CD4-positive, alpha-beta T cell treated with Interleukin-15 for 4 hours (primary cell): ENCODE measurements at places on chromosomes 7 and 10.

DNA sequence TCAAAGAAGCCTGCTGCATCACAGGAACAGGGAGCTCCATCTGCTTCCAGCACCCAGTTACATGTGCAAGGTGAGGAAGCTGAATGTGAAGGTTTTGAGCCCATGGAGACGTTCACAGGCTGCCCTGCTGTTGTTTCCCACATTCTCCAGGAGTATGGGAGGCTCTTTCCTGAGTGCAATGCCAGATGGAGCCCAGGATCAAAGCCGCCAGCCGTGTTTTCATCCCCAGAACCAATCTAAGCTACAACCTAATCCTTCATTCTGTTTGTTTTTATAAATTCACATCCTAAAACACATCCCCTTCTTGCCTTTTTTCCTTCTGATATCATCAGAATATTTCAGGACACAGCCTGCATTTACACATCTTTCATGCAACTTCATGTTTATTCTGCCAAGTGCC lies 98.9 kb upstream of the PRR15 start:
- no peak for DNase-seq

DNA sequence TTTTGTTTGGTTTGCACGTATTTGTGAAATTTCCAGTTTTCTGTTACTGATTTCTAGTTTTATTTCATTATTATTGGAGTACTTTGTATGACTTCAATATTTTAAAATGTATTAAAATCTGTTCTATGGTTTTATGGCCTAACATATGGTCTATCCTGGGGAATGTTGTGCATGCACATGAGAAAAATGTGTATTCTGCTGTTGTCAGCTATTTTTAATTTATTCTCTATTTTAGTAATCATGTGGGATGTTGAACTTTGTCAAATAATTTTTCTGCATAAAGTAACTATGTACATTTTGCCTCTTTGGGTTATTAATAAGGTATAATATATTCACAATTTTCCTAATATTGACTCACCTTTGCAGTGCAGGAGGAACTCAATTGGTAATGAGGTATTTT lies 46.7 kb downstream of the EBLN1 start:
- no peak for DNase-seq

GRCh38 chr10:63094405-63094804 lies 38.7 kb upstream of the NRBF2 start:
- no peak for DNase-seq

DNA sequence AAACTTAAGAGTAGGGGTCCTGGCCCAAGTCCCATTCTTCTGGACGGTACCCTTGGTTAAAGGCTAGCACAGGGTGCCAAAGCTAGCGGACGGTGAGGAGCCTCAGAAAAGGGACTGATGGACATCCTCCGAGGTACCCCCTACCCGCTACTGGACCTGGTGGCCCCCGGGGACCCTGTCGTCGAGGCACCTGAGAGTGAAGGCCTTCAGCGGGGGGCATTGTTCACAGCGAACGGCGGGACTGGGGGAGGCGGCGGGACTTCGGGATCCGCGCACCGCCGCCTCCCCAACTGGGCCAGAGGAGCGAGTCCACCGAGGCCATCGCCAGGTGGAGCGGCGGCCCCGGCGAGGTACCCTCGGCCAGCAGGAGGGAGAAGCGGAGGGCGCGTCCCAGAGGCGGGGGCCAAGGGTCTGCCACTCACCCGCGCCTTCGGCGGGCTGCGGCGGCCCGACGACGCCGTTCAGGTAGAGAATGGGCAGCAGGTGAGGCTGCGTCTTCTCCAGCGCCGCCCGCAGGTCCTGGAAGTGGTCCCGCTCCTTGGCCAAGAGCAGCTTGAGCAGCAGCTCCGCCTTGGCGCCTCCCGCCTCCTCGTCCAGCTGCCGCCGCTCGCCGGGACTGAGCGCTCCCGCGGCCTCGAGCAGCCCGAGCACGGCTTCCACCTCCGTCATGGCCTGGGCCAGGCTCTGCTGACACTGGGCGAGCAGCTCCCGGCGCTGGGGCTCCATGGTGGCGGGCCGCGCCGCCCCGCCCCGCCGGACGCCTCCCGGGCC lies 575 bp downstream of the DLG5 start:
- DNase-seq = no peak

- DNase-seq = no peak
Measured at GRCh38 chr10:80196950-80197315, 8.4 kb downstream of the ANXA11 start.

GRCh38 chr7:135672560-135673359 lies 10.4 kb downstream of the STMP1 start:
- no peak for DNase-seq

DNA sequence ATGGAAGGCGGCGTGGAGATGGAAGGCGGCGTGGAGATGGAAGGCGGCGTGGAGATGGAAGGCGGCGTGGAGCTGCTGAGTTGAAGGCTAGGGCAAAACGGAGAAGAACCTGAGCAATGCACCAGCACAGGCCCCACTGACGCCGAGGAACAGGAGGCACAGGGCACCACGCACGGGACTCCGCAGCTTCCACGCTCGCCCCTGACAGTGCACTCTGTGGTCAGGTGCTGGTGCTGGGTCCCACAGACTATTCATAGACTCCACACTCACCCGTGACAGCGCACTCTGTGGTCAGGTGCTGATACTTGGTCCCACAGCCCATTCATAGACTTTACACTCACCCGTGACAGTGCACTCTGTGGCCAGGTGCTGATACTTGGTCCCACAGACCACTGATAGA lies 34.0 kb downstream of the CPXM2 start:
- DNase-seq = no peak

DNA sequence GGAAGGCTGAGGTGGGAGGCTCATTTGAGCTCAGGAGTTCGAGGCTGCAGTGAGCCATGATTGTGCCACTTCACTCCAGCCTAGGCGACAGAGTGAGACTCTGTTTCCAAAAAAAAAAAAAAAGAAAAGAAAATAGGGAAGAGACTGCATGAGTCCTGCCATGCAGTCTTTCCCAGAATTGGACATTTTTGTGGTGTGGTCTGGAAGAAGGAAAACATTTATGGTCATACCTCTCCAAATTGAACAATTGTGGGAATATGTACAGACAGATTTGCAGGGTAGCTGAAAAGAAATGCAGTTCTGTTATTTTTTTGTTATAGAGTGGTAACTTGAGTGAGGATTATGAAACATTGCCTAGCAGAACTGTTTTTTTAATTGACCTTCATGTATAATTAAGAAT lies 198.1 kb downstream of the AUTS2 start:
- no peak for DNase-seq
